ENCODE measurements at places on chromosomes 3 and 15. TPM values are rescaled to one million over a fixed set of nuclear protein-coding genes. Genes with fewer than 3 reads are reported as not detected.

DNA sequence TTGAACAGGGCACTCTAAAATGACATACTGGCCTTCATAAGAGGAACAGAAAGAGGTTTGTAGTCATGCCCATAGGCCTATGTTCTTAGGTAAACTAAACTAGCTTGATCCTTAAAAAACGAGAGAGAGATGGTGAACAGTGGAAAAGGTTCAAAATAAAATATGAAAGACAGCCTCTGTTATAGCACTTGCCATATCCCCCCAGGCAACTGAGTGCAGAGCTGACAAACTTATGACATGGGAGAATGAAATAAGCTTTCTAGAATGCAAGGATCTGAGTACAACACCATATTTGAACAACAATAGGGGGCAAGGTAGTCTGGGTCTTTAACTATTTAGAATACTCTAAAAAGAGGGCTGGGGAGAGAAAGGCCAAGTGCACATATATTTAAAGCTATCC, 700.6 kb upstream of the CFAP20DC start:
- DNase-seq: no peak

DNA sequence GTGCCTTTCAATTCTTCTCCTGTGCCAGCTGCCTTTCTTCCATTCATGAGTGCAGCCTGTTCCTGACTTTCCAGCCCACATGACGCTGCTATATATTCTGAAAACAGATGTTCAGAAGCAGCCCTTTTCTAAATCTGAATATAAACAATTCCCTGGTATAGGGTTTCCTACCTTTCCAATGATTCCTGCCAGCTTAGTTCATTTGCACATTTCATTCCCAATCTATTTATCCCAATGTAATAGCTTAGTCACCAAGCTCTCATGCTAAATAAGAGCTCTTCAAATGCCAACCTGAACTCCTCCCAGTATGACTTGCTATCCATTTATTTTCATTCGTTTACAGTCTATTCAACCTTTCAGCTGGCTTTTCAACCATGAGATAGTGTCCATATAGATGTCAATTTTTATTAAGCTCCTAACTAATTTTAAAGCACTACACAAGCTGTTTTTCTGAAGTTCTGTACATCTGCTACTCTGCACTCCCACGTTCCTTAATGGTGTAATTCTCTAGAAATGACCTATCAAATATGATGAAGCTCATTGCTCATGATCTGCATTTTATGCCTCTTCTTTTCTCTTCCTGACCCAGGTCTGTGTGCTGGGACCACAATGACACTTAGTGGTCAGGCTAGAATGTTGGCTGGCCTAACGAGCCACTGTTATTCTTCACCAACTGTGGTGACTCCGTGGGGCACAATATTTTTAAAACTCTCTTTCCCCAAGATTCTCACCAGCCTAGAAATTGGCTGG, 605.0 kb upstream of the TBL1XR1 start:
- DNase-seq: no peak

DNA sequence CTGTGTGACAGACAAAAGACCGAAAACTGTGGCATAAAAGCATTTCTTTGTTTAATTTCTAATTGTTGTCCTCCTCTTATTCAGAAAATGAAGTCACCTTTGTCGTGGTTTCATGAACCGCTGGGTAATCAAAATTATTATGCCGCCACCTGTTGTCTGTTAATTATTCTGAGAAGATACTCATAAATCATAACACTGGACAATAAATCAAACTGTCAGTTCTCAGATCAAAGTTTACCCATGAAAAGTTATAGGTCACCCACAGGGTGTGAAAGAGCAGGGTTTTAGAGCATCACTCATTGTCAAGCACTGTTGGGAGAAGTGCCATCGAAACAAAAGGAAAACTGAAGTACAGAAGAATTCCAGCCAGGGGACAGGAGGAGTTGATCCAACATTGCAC, 474.3 kb downstream of the NR2F2 start:
- DNase-seq: no peak

DNA sequence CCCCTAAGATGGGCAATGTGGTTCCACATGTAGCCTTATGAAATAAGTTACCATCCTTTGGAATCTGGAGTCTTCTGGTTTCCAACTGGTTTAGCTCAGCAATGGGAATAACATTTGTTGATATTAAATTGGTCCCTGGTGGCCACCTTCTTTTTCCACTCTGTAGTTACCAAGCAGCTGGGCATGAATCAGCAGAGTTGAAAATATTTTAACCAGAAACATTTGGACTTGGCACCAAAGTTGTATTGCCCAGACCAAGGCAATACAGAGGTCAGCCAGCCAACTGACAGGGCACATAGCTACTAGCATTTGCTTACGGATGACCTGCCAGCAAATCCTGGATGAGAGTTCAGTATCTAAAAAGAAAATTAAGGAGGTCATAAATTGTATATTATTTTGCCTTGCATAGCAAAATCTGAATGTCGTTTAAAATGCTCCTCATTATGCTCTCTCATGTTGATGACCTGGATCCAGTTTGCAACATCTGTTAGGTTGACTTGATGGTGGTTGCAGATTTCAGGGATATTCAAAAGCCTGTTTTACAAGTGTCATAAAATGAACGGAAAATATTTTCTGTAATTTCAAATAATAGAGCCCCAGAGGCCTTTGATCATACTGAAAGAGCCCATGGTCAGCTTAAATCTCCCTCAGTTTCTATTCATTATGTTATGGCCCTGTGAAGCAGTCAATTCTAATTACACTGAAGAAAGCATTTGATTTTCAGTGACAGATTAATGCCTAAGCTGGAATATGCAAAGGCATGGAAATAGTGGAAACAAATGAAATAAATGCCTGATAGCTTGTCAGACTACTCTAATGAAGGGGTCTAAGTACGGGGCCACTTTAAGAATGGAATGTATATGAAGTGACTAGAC, 54.6 kb downstream of the PPM1L start:
- DNase-seq: no peak

The FETUB gene
- polyA plus RNA-seq: not detected

Data from CD4-positive, alpha-beta memory T cell (primary cell).